ENCODE measurements at places on chromosomes 1 and 21.

GRCh38 chr1:167612587-167613385, 17.2 kb upstream of the RCSD1 start:
- no peak for ATAC-seq

DNA sequence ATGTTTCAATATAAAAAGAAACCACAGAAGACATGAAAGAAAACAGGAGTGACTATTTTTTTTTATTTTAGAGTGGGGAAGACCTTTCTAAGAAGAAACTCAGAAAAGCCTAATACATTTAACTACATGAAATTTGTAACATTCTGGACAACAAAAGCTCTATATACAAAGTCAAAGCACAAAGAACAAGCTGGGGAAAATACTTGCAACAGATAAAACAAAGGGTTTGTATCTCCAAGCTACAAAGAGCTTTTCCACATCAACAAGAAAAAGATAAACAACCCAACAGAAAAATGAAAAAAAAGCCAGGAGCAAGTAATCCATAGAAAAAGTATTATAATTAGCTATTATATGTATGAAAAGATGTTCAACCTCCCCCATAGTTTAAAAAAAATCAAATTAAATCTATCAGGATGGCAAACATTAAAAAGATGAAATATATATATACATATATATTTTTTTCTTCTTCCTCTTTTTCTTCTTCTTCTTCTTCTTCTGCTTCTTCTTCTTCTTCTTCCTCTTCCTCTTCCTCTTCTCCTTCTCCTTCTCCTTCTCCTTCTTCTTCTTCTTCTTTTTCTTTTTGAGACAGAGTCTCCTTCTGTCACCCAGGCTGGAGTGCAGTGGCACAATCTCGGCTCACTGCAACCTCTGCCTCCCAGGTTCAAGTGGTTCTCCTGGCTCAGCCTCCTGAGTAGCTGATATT, 49.1 kb upstream of the EPS8L3 start:
- ATAC-seq: no peak

DNA sequence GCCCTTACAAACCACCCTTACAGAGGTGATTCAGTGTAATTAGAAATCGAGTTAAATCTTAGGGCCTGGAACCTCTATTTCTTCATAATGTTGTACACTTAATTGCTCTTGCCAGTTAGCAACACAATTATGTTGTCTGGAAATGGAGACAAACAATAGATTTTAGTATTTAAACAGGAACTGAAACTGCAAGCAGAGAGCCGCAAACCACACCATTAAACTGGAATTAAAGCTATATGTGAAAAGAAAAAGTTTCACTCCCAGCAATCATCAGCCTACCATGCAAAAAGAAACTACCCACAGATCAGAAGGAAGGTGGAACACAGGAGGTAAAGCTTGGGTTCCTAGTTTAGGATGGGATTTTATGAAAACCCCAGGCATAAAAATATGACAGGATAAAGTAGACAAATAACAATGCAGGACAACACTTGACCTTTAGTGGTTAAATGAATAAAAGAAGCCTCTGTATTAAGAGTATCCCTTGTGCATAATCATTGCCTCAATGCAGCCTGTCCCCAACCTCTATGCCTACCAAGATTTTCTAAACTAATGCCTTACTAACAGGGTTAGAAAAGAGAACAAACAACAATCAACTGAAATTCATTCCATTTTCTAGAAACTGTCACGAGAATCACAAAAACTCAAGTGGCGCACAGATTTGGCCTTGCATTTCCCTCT, 304.3 kb upstream of the ESRRG start:
- no peak for ATAC-seq

DNA sequence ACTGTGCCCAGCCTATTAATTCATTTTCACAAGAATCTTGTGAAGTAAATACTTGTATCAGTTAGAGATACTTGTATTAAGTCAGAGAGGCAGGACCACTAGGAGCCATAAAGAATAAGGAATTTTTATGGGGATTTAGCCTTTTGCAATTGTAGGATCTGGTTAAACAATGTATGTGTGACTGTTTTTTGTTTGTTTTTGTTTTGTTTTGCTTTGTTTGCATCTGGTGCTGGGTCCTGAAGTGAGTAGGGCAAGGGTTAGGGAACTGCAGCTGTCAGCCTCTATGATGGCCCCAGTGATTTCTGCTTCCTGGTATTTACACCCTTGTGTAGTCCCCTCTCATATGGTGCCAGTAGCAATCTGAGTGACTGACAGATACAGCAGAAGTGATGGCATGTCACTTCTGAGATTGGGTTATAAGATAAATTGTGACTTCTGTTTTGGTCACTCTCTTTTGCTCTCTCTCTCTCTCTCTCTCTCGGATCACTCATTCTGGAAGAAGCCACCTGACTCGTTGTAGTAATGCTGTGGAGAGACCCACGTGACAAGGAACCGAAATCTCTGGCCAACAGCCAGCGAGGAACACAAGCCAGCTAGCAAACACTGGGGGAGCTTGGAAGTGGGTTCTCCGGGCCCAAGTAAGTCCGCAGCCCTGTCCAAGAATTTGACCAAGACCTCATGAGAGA, 96.2 kb upstream of the MARK1 start:
- ATAC-seq: no peak
